ENCODE measurements at places on chromosomes 7 and 10.

GRCh38 chr7:18200855-18201254 is 173.2 kb upstream of the PRPS1L1 start:
- DNase-seq: no peak

GRCh38 chr7:70599446-70600190 is 532.3 kb upstream of the GALNT17 start:
- DNase-seq: no peak

GRCh38 chr10:62171791-62172190 is 96.9 kb downstream of the RTKN2 start:
- no peak for DNase-seq

GRCh38 chr7:32108651-32109050 is 38.4 kb upstream of the PDE1C start:
- DNase-seq: no peak

- DNase-seq: no peak
Measured at GRCh38 chr7:3157566-3158287, 114.1 kb upstream of the CARD11 start.

- DNase-seq: no peak
Measured at GRCh38 chr10:36116731-36117130, 474.6 kb upstream of the FZD8 start.

DNA sequence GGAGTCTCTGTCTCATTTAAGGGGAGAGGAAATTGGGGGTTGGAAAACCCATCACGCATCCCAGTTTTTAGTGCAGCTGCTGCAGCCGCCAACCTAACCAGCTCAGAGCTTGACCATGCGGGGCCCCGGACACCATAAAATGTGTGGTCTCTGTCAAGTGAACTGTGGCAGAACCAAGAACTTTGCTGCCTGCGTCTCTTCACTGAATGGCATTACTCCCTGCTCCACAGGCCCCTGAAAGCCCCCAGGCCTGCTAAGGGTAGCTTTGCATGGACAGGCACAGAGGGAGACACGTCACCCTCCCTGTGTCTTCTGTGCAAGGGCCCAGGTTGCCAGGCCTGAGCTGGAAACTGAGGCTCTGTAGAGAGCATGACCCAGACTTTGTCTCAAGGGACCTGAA is 144.6 kb upstream of the GPR26 start:
- no peak for DNase-seq

Measured in NCI-H524 (cell line).